ENCODE measurements at places on chromosomes 7 and 10.

- DNase-seq, result no peak
Observed at GRCh38 chr7:115600207-115600606, 430.4 kb downstream of the TFEC start.

- DNase-seq, result no peak
Observed at GRCh38 chr10:103678178-103678526, 177.2 kb downstream of the SH3PXD2A start.

GRCh38 chr7:121005996-121006584 lies 17.6 kb downstream of the CPED1 start:
- no peak for DNase-seq

DNA sequence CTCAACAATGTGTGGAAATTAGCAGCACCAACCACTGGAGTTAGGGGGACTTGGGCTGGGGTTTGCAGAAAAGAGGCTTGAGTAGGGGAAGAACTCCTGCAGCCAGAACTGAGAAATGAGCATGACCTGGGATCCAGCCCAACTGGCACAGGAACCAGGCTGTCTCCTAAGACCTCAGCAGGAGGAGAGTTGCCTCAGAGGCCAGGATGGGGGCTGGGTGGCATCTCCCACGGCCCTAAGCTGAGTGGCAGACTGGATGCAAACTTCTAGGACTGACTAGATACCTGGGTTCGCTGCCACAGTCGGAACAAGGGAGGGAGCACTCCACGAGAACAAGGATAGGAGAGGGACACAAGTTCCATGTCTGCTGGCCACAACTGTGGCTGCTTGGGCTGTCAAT lies 62.6 kb downstream of the RNF32 start:
- DNase-seq, result no peak

DNA sequence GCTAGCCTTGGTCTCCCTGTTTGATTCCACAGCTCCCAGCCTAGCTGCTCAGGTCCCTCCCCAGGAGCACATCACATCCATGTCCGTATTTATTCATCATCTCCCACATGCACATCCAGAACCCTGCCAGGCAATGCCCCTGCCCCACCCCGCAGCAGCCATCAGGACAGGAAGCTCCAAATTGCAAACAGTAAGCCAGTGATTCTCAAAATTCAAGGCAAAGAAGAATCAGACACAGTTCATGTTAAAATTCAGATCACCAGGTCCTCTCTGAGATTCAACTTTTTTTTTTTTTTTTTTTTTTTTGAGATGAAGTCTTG lies 17.7 kb downstream of the LRRC20 start:
- no peak for DNase-seq

GRCh38 chr10:75506930-75507329 lies 75.5 kb downstream of the LRMDA start:
- no peak for DNase-seq

DNA sequence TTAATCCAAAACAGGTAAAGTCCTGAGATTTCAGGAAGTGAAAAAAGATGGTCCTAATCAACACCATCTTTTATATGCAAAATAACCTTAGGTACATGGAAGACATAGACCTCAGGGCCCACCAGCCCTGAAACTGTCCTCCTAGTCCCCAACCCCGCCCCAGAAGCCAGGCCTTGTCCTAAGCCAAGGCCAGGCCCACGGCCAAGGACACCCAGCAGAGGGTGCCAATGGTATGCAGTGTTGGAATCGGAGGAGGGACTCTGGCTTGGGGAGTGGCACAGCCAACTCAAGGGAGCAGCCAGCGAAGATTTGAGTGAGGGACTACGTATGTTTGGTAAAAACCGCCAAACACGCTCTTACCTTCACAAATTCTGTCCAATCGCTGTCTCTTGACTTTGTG lies 96.7 kb downstream of the ZRANB1 start:
- peak; percentile 35 for DNase-seq

DNA sequence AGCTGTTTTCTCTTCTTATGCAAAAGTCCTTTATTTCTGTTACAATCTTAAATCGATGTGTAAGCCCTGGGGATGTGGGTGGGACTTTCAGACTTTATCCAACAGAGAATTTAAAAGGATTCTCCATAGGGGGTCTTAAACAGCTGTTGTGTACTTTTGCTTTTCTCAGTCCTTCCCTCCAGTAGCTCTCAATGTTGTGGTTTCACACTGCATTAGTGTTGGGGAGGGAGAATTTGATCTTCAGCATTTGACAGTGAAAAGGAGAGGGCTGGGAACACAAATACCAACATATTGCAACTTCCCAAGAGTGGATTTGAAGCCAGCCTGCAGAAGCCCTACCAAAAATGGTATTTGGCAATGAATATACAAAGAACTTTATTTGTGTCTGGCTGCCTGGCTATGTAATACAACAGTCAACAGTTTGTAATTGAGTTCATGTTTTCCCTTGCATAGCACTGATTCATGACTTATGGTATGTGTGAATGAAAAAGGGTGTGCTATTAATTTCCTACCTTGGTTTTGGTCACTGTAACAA lies 80.1 kb upstream of the CAPZA2 start:
- peak; percentile 46 for DNase-seq

GRCh38 chr10:306675-307185 lies 171.5 kb downstream of the ZMYND11 start:
- no peak for DNase-seq

DNA sequence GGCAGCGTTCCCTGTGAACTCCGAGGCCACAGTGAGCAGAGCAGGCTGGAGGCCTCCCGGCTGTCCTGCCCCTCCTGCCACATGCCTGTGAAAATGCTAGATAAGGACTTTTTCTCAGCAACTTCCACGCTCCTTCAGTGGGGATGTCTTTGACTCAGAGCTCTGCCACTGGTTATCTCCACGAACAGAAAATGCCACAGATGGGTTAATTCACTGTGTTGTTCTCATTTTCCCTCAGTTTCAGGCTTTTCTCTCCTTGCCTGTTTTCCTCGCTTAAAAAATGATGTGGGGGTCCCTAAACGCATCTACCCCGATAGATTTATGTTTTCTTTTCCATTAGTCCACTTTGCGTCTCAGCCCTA lies 51.3 kb downstream of the IKZF1 start:
- DNase-seq, result no peak

DNA sequence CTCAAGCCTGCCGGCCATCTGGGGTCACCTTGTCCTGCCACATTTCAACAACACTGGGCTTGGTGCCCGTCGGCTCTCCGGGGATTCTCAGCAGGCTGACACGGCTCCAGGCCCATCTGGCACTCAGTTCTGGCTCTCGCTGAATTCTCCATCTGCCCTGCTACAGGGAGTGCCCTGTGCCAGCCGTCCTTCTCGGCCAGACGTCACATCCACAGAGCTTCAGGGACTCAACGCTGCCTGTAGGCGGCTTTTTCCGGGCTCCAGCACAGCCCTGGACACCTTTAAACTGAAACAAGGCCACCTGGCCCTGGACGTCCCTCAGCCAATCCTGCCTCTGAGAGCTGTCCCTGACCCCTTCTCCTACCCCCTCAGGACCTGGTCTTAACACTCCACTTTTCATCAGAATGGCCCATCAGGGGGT lies 43.0 kb downstream of the TMEM130 start:
- peak; percentile 13 for DNase-seq

- no peak for DNase-seq
Observed at GRCh38 chr7:2143981-2144595, 88.7 kb downstream of the MAD1L1 start.

DNA sequence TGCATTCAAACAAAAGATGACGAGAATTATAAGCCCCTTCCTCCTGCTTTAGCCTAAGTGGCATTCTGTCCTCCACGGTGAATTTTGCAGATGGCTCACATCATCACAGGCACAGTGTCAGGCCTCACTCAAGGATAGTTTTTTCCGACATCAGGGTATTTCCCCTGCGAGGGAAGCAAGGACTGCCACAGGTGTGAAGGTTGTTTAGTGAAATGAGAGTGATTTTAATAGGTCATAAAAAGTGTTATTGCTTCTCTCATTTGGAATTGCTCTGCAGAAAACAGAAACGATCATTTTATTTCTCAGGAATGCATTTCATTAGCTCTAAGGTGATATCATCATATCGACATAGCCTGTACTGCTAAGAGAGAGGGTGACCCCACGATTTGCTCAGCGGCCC lies 128.7 kb upstream of the LANCL2 start:
- DNase-seq, result no peak

DNA sequence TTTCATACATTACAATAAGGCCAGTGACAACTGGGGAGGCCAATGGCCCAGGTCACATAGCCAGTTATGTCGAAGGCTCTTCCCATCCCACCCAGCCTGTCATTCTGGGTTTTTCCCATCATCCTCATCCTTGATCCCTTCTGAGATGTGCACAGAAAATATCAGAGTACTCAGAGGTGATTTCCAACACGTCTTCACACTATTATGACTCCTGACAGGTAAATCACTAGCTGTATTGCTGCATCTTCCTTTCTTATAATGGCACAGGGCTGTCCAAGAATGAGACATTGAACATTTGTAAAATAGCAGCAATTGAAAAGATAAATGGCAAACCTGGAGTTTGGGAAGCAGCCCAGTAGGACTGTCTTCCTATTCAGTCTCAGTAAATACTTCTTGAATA lies 159.9 kb downstream of the PLXNA4 start:
- no peak for DNase-seq

DNA sequence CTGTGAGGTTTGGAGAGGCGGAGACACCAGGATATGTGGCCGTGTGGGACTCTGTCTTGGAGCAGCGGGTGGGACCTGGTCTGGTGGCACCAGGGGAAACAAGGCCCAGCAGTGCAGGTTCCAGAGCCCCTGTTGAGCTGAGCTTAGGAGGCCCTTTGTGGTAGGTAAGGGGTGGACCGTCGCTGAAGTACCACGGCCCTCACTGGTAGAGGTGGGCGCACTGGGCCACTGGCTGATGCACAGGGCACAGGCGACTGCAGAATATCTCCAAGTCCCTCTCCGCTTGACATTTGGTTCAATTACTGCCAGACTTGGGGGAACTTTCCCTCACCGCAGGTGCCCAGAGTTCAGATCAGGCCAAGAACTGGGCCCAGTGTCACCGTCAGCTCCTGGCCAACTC lies 27.3 kb downstream of the DOCK1 start:
- no peak for DNase-seq

DNA sequence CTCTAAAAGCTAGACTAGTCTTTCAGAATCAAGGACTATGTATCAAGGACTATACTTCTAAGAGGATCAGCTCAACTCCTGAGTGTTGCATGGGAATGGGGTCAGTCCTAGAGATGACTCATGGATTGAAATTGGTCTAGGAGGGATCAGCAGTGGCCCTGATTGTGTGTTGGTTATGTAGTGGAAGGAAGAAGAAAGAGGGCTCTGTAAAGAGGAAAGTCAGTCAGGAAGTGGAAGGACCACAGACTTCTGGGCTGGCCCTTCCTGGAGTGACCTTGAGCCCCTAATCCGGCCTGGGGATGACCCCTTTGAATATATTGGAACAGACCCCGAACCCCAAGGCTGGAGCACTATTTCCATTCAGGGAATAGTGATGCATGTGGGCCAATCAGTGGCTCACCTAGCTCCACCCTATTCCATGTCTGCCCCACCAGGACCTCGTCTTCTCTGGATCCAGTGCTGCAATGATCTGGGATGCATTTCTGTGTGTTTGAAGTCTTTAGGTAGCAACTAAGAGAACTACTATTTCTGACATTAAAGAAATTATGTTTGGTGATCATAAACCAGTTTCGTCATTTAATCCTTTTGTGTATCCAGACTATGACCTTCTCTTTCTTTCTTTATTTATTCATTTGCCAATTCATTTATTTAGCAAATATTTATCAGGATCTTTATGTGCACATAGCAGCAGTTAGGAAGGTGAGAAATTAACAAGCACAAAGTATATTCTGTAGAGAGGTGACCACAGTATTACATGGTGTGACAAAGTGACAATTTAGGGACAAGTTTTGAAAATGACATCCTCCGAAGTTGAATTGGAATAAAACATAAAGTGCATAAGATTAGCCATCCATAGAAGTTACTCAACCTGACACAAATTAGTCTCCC lies 48.6 kb upstream of the KIF5B start:
- no peak for DNase-seq

GRCh38 chr10:32004161-32004591 lies 52.0 kb downstream of the KIF5B start:
- no peak for DNase-seq
